ENCODE measurements at places on chromosomes 12 and 14.

GRCh38 chr12:95623554-95624170 lies 72.4 kb upstream of the USP44 start:
- no peak overlapping the region for H3K4me3 ChIP-seq
- DNase-seq, result no peak
- H3K27me3 ChIP-seq, result no peaks in the 10 kb centered on the region
- H3K4me1 ChIP-seq, result no peaks in the 10 kb centered on the region
- no peaks in the 10 kb centered on the region for H3K36me3 ChIP-seq

- peaks cover 2% of the 10 kb centered on the region for H3K36me3 ChIP-seq
- H3K4me3 ChIP-seq, result peak overlapping the region; percentile 52
- peak overlapping the region; percentile 90 for H3K27ac ChIP-seq
- no peak for DNase-seq
These were observed 9.8 kb upstream of the KDM2B start for GRCh38 chr12:121590476-121591143.

- no peak overlapping the region for H3K27ac ChIP-seq
- peaks cover 7% of the 10 kb centered on the region for H3K4me1 ChIP-seq
These were observed 82.0 kb upstream of the DYNC1H1 start for GRCh38 chr14:101882141-101882935.

DNA sequence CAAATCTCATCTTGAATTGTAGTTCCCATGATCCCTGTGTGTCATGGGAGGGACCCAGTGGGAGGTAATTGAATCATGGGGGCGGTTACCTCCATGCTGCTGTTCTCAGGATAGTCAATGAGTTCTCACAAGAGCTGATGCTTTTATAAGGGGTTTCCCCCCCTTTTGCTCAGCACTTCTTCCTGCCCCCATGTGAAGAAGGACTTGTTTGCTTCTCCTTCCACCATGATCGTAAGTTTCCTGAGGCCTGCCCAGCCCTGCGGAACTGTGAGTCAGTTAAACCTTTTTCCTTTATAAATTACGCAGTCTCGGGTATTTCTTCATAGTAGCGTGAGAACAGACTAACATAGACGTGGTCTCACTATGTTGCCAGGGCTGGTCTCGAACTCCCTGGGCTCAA lies 56.1 kb upstream of the EIF5 start:
- no peak overlapping the region for H3K27ac ChIP-seq
- H3K4me3 ChIP-seq, result peak overlapping the region; percentile 37
- peaks cover 41% of the 10 kb centered on the region for H3K27me3 ChIP-seq
- peaks cover 2% of the 10 kb centered on the region for H3K36me3 ChIP-seq
- peaks cover 2% of the 10 kb centered on the region for H3K4me1 ChIP-seq
- DNase-seq, result no peak

DNA sequence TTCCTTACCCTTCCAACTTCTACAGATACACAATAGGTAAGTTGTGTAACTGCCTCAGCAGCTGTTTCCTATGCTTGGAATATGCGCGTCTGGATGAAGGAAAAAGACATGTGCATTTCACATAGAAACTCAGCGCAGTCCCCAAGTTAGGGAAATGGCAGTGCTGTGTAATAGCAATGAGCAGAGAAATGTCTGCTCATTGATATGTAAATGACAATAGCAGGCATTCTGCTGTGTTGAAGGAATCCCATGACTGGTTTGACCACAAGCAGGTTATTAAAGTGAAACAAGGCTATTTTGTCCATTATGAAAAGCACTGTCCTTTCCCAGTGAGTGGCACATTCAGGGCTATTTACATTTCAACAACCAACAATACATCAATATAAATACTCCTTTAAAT lies 106.6 kb downstream of the BTG1 start:
- peaks cover 30% of the 10 kb centered on the region for H3K4me1 ChIP-seq
- H3K4me3 ChIP-seq, result no peak overlapping the region
- H3K27ac ChIP-seq, result no peak overlapping the region
- no peaks in the 10 kb centered on the region for H3K36me3 ChIP-seq
- no peak for DNase-seq

DNA sequence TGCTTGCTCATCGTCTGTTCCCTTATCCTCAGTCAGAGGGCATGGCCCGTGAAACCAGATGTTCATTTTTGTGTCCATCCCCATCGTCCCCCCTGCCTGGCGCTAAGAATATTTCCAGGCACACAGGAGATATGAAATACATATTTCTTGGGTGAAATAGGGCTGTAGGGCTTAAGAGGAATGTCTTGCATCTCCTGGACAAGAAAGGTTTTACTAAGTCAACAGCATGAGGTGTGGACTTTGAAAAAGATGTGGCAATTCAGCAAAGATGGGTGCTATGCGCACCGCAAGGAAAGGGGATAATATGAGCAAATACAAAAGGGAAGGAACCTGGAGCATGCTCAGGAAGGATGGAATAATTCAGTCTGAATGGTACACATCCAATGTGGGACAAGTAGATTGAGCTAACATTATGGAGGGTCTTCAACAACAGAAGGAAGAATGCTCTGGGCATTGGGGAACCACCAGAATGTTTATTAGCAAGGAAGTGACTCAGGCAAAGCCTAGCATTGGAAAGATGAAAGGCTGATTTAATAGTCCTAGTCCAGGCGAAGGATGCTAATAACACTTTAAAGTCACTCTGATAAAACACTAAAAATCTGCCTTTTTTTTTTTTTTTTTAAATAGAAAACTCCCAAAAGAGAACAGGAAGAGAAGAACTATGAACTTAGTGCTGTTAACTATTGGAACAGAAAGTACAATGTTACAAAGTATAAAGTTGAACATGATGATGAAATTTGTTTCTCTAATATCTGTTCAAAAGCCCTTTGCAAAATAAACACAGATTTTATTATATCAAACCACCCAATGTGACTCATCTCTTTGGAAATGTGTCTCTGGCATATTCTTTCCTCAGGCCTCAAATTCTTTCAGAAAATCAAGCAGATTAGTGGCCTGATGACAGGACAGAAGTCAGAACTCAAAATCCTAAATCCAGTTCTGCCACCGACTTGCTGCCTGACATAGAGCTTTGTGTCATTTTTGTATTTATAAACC lies 449.5 kb downstream of the BCAT1 start:
- no peak for DNase-seq
- no peaks in the 10 kb centered on the region for H3K27me3 ChIP-seq
- no peaks in the 10 kb centered on the region for H3K36me3 ChIP-seq

GRCh38 chr12:23342407-23342806 lies 607.1 kb downstream of the SOX5 start:
- peaks cover 13% of the 10 kb centered on the region for H3K27me3 ChIP-seq
- DNase-seq, result no peak
- no peaks in the 10 kb centered on the region for H3K4me1 ChIP-seq
- H3K36me3 ChIP-seq, result no peaks in the 10 kb centered on the region
- H3K4me3 ChIP-seq, result no peak overlapping the region

DNA sequence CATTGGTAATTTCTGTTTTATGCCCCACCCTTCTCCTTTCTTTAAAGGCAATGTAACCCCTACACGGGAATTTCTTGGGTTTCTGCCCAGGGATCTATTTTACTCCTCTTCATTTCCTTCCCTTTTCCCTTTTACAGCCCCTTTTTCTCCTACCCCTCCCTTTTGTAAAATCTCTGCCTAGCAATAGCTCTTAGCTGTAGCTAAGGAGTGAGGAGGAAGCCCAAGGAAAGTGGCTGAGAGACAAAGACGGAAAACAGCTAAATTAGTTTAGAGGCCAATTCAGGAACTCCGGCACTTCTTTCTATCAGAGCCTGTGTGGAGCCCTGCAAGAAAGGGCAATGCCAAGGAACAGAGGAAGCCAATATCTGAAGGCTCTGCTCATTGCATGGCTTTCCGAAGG lies 40.3 kb downstream of the SOCS2 start:
- H3K4me3 ChIP-seq, result no peak overlapping the region
- no peak overlapping the region for H3K27ac ChIP-seq
- DNase-seq, result no peak

DNA sequence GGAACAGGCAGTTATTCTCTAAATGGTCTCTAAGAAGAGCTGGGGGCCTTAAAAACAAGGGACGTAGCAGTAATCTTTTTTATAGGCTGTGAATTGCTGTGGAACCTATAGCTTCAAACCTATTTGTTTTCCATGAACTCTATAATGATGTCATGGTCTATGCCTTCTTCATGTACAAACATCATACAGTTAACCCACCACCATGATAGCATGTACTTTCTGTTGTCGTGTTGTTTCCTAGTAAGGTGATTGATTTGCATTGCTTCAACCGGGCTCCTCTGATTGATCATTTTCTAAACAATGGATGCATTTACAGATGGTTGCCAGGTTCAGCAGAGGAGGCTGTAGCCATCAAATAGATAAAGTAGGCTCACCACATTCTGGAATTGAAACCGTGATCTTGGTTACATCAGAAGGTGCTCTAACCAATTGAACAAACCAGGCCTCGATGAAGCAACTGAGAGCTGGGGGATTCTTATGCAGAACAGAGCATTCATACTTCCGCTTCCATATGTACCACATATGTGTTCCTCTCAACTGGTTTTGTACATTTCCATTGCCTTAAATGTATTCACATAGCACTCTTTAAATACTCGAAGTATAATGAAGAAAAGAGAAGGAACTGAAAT lies 25.6 kb upstream of the PCNX1 start:
- H3K4me1 ChIP-seq, result peaks cover 5% of the 10 kb centered on the region
- H3K4me3 ChIP-seq, result no peak overlapping the region
- H3K36me3 ChIP-seq, result no peaks in the 10 kb centered on the region
- no peak overlapping the region for H3K27ac ChIP-seq
- no peak for DNase-seq

- peaks cover 8% of the 10 kb centered on the region for H3K4me1 ChIP-seq
- H3K27ac ChIP-seq, result no peak overlapping the region
- H3K27me3 ChIP-seq, result no peaks in the 10 kb centered on the region
- no peaks in the 10 kb centered on the region for H3K36me3 ChIP-seq
- H3K4me3 ChIP-seq, result no peak overlapping the region
These were observed 67.9 kb upstream of the PLXNC1 start for GRCh38 chr12:94080341-94081009.

GRCh38 chr14:98345161-98345560 lies 926.8 kb downstream of the BCL11B start:
- peaks cover 12% of the 10 kb centered on the region for H3K27me3 ChIP-seq
- H3K27ac ChIP-seq, result no peak overlapping the region
- no peaks in the 10 kb centered on the region for H3K36me3 ChIP-seq
- no peak for DNase-seq

GRCh38 chr12:132783917-132784531 lies 22.4 kb upstream of the ANKLE2 start:
- H3K27ac ChIP-seq, result no peak overlapping the region
- no peak for DNase-seq
- H3K4me3 ChIP-seq, result no peak overlapping the region
- H3K27me3 ChIP-seq, result no peaks in the 10 kb centered on the region
- no peaks in the 10 kb centered on the region for H3K4me1 ChIP-seq

GRCh38 chr12:104713444-104713843 lies 244.6 kb downstream of the SLC41A2 start:
- DNase-seq, result no peak
- H3K27me3 ChIP-seq, result peaks cover 12% of the 10 kb centered on the region
- H3K36me3 ChIP-seq, result no peaks in the 10 kb centered on the region
- H3K27ac ChIP-seq, result no peak overlapping the region
- H3K4me1 ChIP-seq, result peaks cover 32% of the 10 kb centered on the region

DNA sequence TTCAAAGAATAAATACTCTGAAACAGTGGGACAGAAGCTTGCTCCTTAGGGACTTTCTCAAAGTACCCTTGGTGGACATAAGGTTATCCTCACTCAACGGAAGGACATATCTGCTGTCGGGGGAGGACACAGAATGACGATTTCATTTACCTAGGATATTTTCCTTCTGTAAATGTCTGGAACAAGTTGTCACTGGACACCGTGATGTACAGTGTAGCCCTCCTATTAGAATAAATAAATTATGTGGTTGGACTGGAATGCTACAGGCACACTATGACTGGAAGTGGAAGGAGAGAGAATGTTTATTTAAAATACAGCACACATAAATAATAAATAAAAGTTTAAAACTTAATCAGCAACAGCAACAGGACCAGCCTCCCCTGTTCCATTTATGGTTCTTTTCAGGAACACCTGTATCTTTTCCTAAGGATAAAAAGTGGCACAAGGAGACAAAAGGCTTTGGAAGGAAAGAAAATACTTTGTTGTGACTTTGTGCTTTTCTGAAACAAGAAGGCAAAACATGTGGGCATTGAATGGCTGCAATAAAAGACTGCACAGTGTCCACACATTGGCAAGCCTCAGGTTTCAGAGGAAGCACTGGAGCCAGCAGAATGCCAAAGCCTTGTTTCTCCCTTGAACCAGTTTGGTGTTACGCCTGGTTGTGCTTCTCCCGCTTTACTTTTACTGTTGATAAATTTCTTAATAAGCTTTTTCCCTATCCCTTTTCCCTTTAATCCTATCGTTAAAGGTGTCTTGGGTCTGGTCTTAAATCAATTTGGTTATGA lies 36.8 kb downstream of the FGD4 start:
- DNase-seq, result no peak
- H3K27ac ChIP-seq, result peak overlapping the region; percentile 95
- H3K36me3 ChIP-seq, result peaks cover 1% of the 10 kb centered on the region
- peaks cover 42% of the 10 kb centered on the region for H3K4me1 ChIP-seq

- no peak overlapping the region for H3K4me3 ChIP-seq
- no peaks in the 10 kb centered on the region for H3K36me3 ChIP-seq
- peak; percentile 84 for DNase-seq
These were observed 15.6 kb downstream of the BAG5 start for GRCh38 chr14:103546652-103547454.

DNA sequence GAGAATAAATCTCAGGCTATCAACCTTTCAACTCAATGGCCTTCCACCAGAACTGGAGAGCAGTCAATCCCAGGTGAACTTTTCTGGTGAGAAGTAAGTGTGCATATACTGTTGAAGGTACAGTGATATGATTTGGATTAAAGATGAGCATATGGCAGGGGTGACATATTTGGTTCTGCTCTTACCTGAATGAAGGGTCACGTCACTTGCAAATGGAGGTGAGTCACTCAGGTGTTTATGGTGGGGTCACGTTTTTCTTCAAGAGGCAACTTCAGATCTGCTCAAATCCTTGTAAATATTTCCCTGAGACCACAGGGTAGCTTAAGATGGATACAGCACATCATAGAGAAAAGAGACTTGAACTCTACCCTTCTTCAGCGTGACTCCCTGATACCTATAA lies 143.2 kb downstream of the BRMS1L start:
- H3K27ac ChIP-seq, result no peak overlapping the region
- H3K4me1 ChIP-seq, result peaks cover 9% of the 10 kb centered on the region
- DNase-seq, result no peak
- no peaks in the 10 kb centered on the region for H3K36me3 ChIP-seq
- peaks cover 16% of the 10 kb centered on the region for H3K27me3 ChIP-seq

- H3K36me3 ChIP-seq, result no peaks in the 10 kb centered on the region
- no peak for DNase-seq
- no peak overlapping the region for H3K27ac ChIP-seq
- H3K4me1 ChIP-seq, result no peaks in the 10 kb centered on the region
These were observed 67.6 kb downstream of the NOC4L start for GRCh38 chr12:132211816-132212215.
